GM12878 (cell line): ENCODE measurements at places on chromosomes 6 and 20. TPM values are rescaled to one million over a fixed set of nuclear protein-coding genes. Genes with fewer than 3 reads are reported as not detected.

GRCh38 chr20:17759449-17759848 is 59.7 kb downstream of the BANF2 start:
- no peak overlapping the region for H3K4me3 ChIP-seq
- DNase-seq = no peak
- H3K27me3 ChIP-seq = no peaks in the 10 kb centered on the region
- no peaks in the 10 kb centered on the region for H3K4me1 ChIP-seq
- no peaks in the 10 kb centered on the region for H3K36me3 ChIP-seq

DNA sequence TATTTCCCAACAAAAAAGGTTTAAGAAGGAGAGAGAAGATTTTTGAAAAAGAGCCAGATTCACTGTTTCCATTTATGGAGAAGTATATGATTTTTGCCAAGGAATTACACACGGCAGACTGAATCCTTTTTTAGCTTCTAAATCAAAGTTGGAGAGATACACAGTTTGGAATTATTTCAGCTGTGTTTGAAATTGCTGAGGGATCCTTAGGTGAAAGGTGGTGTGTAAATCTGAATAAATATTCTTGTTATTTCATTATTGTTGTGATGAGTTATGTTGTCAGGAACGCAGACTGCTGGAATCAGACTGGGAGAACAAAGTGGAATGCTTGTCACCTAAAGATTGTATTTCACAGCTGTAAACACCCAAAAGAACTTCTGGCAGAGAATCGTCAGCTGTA is 168.5 kb upstream of the AKIRIN2 start:
- no peaks in the 10 kb centered on the region for H3K4me1 ChIP-seq
- no peak for DNase-seq
- H3K27ac ChIP-seq = no peak overlapping the region
- H3K27me3 ChIP-seq = no peaks in the 10 kb centered on the region
- no peak overlapping the region for H3K4me3 ChIP-seq
- H3K36me3 ChIP-seq = no peaks in the 10 kb centered on the region

DNA sequence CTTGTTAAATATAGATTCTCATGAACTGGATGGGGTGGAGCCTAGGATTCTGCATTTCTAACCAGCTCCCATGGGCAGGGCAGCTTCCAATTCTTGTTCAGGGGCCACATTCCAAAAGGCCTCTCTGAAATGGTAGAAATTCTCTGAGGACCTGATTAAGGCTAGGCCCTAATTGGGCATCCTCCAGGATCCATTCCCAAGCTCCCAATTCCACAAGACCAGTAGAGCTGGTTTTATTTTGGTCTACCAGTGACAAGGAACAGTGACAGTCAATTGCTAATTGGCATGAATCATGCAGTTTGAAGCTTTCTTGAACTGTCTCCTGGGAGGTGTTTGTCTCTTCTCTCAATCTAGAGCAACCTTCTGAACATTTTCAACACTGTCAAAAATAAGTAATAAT is 3.0 kb downstream of the THBD start:
- H3K4me1 ChIP-seq = no peaks in the 10 kb centered on the region
- no peaks in the 10 kb centered on the region for H3K36me3 ChIP-seq
- no peak overlapping the region for H3K4me3 ChIP-seq
- no peak overlapping the region for H3K27ac ChIP-seq
- peaks cover 11% of the 10 kb centered on the region for H3K27me3 ChIP-seq
- DNase-seq = no peak

Gene IYD
- not detected in 2 replicates for polyA plus RNA-seq
